ENCODE measurements at places on chromosomes 5 and 9.

GRCh38 chr5:176583076-176583475 is 26.9 kb downstream of the GPRIN1 start:
- no peak for DNase-seq

DNA sequence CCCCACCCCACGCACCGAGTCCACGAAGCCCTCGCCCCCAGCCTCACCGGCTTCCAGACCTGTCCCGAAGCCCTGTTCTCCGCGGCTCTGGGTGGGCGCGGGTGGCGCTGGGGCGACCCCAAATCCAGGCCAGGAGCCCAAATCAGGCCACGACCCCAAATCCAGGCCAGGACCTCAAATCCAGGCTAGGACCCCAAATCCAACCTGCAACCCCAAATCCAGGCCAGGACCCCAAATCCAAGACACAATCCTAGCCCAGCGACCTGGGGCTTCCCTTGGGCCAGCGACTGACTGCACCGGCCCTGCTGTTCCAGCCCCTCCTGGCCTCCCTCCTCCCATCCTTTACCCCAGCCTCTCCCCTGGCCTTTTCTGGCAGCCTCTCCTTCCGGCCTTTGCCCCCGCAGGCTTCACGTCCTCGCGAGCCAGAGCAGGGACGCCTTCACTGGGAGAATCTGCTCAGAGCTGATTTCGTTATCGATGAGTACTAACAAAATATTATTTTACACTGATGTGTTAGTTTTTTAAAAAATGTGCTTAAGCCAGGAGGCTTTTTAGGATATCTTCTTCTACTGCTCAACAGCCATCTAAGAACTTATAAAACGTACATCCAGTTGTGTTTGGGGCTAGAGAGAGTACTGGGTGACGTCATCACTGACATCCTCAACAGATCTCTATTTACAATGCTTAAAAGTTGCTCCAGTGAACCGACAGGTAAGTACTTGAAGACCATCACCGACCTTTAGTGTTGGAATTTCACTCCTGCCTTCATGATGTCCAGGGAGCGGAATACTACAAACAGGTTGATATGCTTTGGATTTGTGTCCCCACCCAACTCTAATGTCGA is 34.7 kb downstream of the TRIP13 start:
- no peak for DNase-seq

GRCh38 chr5:22465177-22465576 is 388.0 kb downstream of the CDH12 start:
- no peak for DNase-seq

- no peak for DNase-seq
These were observed 104.0 kb upstream of the CDKN2B start for GRCh38 chr9:22112870-22113821.

GRCh38 chr5:31122998-31123951 is 70.2 kb upstream of the CDH6 start:
- DNase-seq: no peak

DNA sequence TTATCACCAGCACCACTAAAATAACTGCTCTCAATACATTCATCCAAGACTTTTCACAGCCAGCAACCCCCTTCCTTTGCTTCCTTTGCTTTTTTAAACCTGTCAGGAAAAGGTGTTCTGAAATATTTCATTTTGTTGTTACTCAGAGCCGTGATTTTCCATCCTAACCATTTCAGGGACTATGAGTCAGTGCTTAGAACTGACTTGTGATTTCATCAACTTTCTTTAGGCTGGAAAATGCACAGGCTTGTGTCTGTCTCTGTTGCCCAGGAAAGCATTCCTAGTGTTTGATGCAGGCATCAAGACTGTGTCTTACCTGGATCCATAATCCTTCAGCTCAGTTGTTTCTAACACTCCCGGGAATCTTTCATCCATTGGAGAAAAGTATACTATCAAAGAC is 805.6 kb downstream of the BRINP1 start:
- no peak for DNase-seq

DNA sequence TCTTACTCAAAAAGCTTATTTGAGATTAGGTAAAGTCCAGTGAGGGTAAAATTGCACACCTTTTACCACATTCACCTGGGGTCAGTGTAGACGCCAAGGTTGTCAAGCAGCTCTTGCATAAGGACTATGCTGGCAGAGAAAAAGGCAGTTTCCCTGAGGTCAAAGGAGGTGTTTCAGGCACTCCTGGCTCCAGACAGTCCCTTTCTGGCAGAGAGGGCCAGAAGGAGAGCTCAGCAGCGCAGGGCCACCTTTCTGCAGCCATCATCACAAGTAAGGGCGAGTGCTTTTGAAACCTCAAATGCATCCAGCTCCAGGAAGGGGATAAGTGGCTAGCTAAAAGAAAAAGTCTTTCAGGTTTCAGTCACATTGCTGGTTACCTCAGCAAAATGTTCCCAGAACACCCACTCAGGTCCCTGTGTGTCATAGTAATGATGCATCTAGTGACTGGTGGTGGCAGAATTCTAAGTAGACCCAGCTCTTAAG is 16.7 kb upstream of the IL13 start:
- no peak for DNase-seq

GRCh38 chr5:172211676-172212075 is 17.7 kb downstream of the EFCAB9 start:
- no peak for DNase-seq

DNA sequence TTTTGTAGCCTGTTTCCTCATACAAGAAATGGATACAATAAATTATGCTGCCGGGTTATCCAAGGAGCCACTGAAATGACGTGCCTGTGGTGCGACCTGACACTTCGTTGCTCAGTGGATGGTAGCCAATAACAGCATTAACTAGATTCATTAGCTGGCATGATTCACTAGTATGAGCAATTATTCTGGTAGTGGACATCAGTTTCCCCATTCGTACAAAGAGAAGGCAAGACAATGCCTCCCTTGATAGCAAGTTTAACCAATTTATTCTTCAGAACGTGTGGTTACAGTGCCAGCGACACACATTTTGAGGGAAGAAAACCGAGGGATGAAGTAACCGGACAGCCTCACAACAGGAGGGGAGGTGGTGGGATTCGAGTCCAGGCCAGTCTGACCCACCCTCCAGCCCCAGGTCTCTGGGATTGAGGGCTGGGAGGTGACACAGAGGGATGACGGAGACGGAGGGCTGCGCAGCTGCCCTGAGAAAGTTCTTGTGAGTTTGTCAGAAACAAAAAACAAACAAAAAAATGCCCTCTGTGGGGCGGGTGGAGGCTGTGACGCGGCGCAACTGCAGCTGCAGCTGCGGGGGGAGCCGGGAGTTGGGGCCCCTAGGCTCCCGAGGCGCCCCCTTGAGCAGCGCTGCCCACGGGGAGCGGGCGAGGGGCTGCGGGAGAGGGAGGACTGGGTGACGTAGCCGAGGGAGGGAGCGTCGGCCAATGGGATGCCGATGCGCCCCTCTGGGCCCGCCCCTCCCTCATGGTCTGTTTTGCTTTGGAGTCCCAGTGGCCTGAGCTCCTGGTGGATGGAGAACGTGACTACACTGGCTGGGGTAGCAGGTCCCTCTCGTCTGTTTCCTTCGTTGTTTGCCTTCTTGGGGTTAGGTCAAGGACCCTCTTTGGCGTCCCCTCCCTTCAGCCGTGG is 10.9 kb downstream of the LHX2 start:
- no peak for DNase-seq

GRCh38 chr5:125372694-125373631 is 626.5 kb upstream of the ZNF608 start:
- no peak for DNase-seq

- DNase-seq: no peak
These were observed 203.8 kb downstream of the ARHGAP26 start for GRCh38 chr5:142973932-142974331.

GRCh38 chr5:137822984-137823383 is 44.7 kb upstream of the MYOT start:
- DNase-seq: no peak

GRCh38 chr5:142156839-142157463 is 48.4 kb downstream of the NDFIP1 start:
- DNase-seq: no peak

GRCh38 chr5:8905021-8905420 is 640.9 kb downstream of the SEMA5A start:
- no peak for DNase-seq

GRCh38 chr5:111997711-111998110 is 240.7 kb upstream of the NREP start:
- DNase-seq: no peak

DNA sequence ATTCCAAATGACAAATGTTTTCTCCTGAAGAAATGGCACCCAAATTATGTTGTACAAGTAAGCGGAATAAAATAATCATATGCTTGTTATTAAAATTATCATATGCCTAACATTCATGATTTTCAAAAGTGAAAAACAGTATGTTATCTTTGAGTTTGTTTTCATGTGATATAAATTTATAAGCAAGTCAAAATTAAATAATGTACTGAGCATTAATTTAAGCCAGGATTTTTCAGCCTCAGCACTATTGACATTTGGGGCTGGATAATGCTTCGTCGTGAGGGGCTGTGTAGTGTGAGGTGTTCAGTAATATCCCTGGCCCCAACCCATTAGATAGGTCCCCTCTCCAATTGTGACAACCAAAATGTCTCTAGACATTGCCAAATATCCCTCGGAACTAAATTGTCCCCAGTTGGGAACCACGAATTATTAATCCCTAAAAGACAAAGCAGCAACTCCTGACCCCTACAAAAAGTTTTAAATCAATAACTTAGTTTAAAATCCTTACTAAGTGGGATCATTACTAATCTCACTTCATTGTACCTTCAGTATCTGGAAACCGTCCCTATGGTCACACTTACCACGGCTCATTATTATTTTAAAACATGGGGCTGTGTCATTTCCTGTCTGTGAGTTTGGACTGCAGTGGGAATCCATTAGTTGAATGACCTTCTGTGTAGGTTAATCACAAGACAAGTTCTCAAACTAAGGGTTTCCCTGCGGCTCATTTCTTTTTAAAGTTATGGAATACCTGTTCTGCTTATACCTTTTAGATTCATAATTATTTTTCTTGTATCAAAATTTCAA is 1.3 kb upstream of the NNT start:
- DNase-seq: no peak

DNA sequence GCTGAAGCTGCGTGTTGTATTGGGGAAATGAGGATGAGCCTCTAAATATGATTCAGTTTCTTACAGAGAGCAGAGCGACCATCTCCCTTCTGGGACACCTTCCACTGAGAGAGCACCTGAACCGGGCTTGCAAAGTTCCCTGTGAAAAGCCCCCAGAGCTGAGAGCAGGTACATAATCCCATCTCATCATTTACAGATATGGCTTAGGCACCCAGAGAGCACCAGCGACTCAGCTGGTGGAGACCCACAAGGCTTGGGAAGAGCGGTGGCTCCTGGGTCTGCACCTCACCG is 324.3 kb upstream of the IRX4 start:
- no peak for DNase-seq

DNA sequence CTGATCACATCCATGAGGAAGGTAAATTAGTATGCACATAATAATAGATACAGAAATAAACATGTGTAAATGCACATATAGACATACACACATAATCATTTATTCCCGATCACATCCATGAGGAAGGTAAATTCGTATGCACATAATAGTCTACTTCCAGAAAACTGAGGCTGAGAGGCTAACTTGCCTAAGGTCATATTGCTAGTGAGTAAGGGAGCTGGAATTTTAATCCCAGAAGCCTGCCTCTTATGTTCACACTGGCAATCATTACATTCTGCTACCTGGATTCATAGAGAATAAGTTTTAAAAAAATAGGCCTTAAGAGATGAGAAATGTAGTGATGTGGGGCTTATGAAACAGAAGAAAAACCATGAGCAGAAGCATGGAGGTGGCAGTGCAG is 716.3 kb downstream of the BRINP1 start:
- no peak for DNase-seq

GRCh38 chr5:78974601-78975000 is 10.5 kb downstream of the ARSB start:
- no peak for DNase-seq

DNA sequence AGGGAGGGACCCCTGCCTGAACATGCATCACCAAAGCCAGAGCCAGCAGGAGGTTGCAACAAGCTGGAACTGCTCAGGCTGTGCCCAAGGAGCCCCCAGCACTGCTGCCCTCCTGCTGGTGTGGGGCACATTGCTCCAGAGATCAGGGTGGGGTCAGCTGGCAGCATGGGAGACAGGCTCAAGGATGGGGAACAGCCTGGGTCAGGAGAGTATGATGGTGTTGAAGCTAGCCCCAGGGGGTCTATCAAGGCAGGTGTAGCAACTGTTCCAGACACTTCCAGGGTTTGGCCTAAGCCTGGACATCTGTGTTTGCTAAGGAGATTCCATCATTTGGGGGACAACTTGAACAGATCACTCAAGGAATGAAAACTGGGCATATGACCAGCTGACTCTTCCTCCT is 133.1 kb downstream of the ATPSCKMT start:
- DNase-seq: no peak

Measured in cortex of kidney (tissue), 1 donor.